ENCODE measurements at places on chromosomes 1 and 21.
A peak's percentile ranks its signal among the peaks of the same experiment; 100 is the strongest.

- no peaks in the 10 kb centered on the region for H3K27me3 ChIP-seq
- H3K4me1 ChIP-seq, result no peaks in the 10 kb centered on the region
- no peak overlapping the region for H3K4me3 ChIP-seq
- H3K27ac ChIP-seq, result no peak overlapping the region
Measured at GRCh38 chr1:18854331-18855025, 5.0 kb downstream of the TAS1R2 start.

GRCh38 chr1:10623686-10624145, 149.0 kb downstream of the PEX14 start:
- no peaks in the 10 kb centered on the region for H3K4me1 ChIP-seq
- DNase-seq, result no peak
- H3K27ac ChIP-seq, result no peak overlapping the region
- no peak overlapping the region for H3K4me3 ChIP-seq

DNA sequence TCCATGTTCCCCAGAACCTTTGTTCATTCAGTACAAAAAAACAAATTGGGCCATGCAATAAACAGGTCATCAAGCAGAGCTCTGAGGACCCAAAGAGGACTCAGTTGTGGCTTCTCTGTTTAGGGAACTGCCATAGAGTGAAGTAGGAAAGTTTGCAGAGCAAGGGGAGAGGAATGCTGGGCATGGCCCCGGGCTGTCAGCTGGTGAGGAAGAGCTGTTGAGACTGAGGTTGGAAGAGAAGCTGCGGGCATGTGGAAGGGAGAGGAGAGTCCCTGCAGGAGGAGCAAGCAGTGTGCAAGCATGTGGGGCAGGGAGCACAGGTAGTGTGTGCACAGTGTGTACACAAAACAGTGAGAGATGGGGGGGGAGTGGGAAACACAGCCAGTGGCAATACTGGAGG, 71.8 kb downstream of the NTPCR start:
- H3K36me3 ChIP-seq, result no peaks in the 10 kb centered on the region
- H3K4me1 ChIP-seq, result peaks cover 13% of the 10 kb centered on the region
- H3K27me3 ChIP-seq, result no peaks in the 10 kb centered on the region
- no peak overlapping the region for H3K4me3 ChIP-seq
- H3K27ac ChIP-seq, result no peak overlapping the region

- no peaks in the 10 kb centered on the region for H3K36me3 ChIP-seq
- DNase-seq, result no peak
- no peak overlapping the region for H3K27ac ChIP-seq
- H3K4me3 ChIP-seq, result no peak overlapping the region
- H3K4me1 ChIP-seq, result no peaks in the 10 kb centered on the region
Measured at GRCh38 chr1:184974837-184975115, 468 bp upstream of the NIBAN1 start.

- no peak overlapping the region for H3K27ac ChIP-seq
- H3K4me3 ChIP-seq, result no peak overlapping the region
- no peaks in the 10 kb centered on the region for H3K27me3 ChIP-seq
Measured at GRCh38 chr1:90957497-90957896, 64.3 kb downstream of the ZNF644 start.

GRCh38 chr21:18403735-18404450, at the start of gene TMPRSS15:
Gene TMPRSS15, minus strand, starts transcription at chr21:18403785. Its CDS starts 163 bp downstream, at chr21:18403622.
- H3K36me3 ChIP-seq, result no peaks in the 10 kb centered on the region
- no peaks in the 10 kb centered on the region for H3K4me1 ChIP-seq
- H3K27ac ChIP-seq, result no peak within 1 kb of the TSS
- H3K27me3 ChIP-seq, result no peaks in the 10 kb centered on the region

DNA sequence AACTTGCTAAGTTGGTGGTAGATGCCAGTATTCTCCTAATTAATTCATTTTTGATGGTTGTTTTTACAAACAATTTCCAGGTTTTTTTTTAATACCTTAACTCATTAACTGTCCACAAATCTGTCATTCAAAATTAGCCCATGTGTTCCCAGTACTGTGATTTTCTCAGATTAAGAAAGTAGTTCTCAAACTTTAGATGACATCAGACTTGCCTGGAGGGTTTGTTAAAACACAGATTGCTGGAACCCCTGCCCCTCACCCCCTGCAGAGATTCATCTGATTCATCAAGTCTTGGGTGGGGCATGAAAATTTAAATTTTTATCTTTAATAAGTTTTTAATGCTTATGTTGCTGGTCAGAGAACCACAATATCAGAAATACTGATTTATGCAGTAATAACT, 130.5 kb downstream of the BACH1 start:
- H3K36me3 ChIP-seq, result no peaks in the 10 kb centered on the region
- no peak for DNase-seq
- H3K27ac ChIP-seq, result no peak overlapping the region
- H3K4me3 ChIP-seq, result no peak overlapping the region

DNA sequence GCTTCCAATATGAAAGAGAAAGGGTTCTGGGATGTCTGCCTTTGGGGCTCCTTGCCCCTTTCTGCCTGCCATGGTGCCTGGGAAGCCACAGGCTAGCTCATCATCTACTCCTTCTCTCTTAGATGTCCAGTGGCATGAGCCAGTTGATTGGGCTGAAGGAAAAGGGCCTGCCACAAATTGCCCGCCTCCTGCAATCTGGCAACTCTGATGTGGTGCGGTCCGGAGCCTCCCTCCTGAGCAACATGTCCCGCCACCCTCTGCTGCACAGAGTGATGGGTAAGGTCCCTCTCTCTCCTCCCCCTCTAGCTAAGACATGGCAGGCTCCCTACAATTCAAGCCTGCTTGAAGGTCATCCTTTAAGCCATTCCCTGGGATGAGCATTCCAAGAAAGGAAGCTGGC, 41.0 kb downstream of the PKP1 start:
- H3K4me1 ChIP-seq, result no peaks in the 10 kb centered on the region
- no peak overlapping the region for H3K4me3 ChIP-seq
- no peak for DNase-seq
- no peaks in the 10 kb centered on the region for H3K36me3 ChIP-seq
- H3K27me3 ChIP-seq, result no peaks in the 10 kb centered on the region

DNA sequence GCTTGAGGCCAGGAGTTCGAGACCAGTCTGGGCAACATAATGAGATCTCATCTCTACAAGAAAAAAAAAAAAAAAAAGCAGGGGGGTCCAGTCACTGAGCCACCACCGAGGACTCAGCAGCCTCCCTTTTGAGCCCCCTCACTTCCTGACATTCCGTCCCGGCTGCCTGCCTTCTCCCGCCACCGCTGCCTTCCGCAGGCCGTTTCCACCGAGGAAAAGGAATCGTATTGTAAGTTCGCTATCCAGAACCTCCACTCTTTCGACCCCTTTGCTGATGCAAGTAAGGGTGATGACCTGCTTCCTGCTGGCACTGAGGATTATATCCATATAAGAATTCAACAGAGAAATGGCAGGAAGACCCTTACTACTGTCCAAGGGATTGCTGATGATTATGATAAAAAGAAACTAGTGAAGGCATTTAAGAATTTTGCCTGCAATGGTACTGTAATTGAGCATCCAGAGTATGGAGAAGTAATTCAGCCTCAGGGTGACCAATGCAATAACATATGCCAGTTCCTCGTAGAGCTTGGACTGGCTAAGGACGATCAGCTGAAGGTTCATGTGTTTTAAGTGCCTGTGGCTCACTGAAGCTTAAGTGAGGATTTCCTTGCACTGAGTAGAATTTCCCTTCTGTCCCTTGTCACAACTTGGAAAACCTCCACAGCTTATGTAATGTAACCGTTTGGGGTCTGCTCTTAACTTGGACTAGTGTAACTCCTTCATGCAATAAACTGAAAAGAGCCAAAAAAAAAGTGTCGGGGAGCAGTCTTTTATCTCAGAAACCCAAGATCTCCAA, 55.6 kb downstream of the GLUL start:
- peaks cover 3% of the 10 kb centered on the region for H3K4me1 ChIP-seq
- H3K27ac ChIP-seq, result no peak overlapping the region
- no peaks in the 10 kb centered on the region for H3K36me3 ChIP-seq
- H3K4me3 ChIP-seq, result no peak overlapping the region
- DNase-seq, result no peak

DNA sequence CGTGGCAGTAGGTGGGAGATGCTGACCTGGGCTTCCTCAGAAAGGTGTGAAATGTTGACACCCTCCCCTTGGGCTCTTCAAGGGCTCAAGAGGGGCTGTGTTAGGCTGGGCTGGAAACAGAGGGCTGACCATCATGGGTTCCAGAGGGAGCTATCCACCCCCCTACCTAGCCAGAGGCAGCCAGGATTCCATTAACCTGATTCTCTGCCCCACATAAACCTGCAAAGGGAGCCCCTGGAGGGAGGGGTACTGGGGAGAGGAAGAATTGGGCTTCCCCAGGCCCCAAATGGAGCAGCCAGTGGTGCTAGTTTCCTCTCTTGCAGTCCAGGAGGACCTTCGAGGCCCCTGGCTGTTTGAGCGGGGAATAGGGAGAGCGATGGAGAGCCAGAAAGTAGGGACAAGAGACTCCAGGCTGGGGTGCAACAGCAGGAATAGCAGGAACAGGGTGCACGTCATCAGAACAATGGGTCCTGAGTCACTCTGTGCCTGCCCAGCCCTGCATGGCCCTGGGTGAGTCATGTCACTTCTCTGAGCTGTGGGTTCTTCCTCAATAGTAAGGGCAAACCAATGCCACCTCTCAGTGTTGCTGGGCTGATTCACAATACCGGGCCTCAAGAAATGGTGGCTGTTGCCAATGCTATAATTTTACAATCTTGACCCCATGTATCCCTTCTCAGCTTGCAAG, 121.2 kb downstream of the EPHB2 start:
- no peak overlapping the region for H3K27ac ChIP-seq
- H3K27me3 ChIP-seq, result no peaks in the 10 kb centered on the region
- H3K4me3 ChIP-seq, result no peak overlapping the region
- DNase-seq, result peak; percentile 42
- no peaks in the 10 kb centered on the region for H3K36me3 ChIP-seq

DNA sequence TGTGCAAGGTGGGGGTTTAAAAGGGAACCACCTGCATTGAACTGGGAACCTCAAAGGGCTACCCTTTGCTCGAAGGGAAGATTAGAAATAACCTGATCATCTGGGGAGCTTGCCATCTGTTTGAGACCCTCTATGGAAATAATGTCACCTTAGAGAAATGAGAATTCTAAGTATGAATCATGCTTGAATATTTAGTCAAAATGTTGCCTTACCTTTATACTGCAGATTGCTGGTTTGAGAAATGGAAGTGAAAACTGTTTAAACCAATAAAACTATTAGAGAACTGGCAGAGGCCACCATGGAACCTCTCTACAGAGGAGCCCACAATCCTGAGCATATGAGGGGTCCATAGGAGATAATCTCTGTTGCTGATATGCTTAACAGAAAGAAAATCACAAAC, 131.2 kb upstream of the FAM78B start:
- no peaks in the 10 kb centered on the region for H3K27me3 ChIP-seq
- no peak overlapping the region for H3K4me3 ChIP-seq
- no peak for DNase-seq

DNA sequence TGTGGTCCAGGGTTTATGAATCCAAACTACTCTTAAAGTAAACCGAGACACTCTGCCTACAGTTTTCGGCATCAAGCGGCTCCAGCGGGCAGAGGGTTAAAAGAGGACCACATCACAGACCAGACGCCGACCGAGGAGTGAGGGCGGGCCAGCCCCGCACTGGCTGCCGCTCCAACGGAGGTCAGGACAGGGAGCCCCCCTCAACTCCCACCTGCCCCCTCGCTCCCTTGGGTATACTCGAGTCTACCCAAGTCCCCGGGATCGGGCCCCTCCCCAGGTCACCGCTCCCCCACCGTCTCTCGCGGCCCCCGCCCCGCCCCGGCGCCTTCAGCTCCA, 312 bp downstream of the ARNT start:
- no peaks in the 10 kb centered on the region for H3K4me1 ChIP-seq
- DNase-seq, result peak; percentile 82
- peak overlapping the region; percentile 90 for H3K27ac ChIP-seq
- no peaks in the 10 kb centered on the region for H3K27me3 ChIP-seq
- H3K36me3 ChIP-seq, result no peaks in the 10 kb centered on the region
- H3K4me3 ChIP-seq, result peak overlapping the region; percentile 83

GRCh38 chr21:37073417-37074196, 553 bp downstream of the TTC3 start:
- peak overlapping the region; percentile 33 for H3K4me3 ChIP-seq
- no peaks in the 10 kb centered on the region for H3K4me1 ChIP-seq
- no peak overlapping the region for H3K27ac ChIP-seq

DNA sequence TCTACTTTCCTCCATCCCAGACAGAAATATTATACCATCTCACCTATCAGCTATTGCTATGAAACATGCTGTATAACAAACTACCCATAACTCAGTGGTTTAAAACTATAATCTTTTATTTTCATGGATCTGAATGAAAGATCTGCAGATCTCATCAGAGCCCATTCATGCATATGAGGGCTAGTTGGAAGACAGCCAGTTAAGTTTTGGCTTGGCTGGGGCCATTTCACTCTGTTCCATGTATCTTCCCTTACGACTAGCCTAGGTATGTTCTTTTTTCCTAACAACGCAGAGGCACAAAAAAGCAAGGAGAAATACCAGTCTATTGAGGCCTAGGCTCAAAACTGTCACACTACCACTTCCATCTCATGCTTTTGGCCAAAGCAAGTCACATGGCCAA, 28.1 kb upstream of the RGS1 start:
- H3K27me3 ChIP-seq, result no peaks in the 10 kb centered on the region
- no peak overlapping the region for H3K4me3 ChIP-seq
- DNase-seq, result no peak
- no peaks in the 10 kb centered on the region for H3K4me1 ChIP-seq
- no peaks in the 10 kb centered on the region for H3K36me3 ChIP-seq
- H3K27ac ChIP-seq, result no peak overlapping the region

DNA sequence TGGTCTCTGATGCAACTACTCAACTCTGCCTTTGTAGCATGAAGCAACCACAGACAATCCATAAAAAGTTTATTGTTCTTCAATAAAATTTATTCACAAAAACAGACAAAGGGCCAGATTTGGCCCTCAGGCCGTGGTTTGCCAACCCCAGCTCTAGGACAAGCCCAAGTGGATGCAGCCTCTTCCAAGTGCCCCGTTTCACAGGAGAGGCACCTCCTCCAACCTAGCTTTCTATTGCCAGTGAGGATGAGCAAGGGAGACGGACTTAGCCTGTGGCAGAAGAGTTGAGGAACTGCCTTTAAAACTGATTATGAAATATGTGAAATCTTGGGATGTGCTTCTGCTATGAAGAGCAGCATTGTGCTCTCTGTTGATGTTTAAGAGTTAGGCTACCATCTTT, 105.4 kb downstream of the PSMG1 start:
- H3K27ac ChIP-seq, result no peak overlapping the region
- H3K27me3 ChIP-seq, result no peaks in the 10 kb centered on the region
- H3K4me1 ChIP-seq, result no peaks in the 10 kb centered on the region
- no peaks in the 10 kb centered on the region for H3K36me3 ChIP-seq
- H3K4me3 ChIP-seq, result no peak overlapping the region
